Foreskin keratinocyte (primary cell): ENCODE measurements at places on chromosomes 16 and 17.

- no peak for DNase-seq
These were observed 454 bp downstream of the CCDC40 start for GRCh38 chr17:80036715-80037477.

DNA sequence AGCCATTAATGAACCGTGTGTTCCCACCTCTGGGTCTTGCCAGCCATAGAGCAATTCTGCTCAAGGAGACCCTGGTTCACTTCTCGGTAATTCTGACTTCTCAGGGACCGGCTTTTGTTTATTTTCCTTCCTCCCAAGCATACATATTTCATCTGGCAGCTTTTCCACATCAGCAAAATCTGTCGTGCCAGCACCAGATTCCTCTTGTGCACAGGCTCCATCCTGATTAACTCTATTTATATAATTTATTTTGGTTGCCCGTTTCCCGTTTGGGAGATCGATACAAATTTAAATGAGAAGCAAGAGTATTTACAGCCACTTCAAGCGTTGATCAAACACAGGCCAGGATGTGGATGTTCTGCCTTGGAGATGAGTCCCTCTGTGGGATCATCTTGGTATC, 161.9 kb upstream of the XYLT1 start:
- no peak for DNase-seq

- DNase-seq = peak; percentile 95
These were observed 1.0 kb downstream of the GSDMA start for GRCh38 chr17:39963829-39964228.

DNA sequence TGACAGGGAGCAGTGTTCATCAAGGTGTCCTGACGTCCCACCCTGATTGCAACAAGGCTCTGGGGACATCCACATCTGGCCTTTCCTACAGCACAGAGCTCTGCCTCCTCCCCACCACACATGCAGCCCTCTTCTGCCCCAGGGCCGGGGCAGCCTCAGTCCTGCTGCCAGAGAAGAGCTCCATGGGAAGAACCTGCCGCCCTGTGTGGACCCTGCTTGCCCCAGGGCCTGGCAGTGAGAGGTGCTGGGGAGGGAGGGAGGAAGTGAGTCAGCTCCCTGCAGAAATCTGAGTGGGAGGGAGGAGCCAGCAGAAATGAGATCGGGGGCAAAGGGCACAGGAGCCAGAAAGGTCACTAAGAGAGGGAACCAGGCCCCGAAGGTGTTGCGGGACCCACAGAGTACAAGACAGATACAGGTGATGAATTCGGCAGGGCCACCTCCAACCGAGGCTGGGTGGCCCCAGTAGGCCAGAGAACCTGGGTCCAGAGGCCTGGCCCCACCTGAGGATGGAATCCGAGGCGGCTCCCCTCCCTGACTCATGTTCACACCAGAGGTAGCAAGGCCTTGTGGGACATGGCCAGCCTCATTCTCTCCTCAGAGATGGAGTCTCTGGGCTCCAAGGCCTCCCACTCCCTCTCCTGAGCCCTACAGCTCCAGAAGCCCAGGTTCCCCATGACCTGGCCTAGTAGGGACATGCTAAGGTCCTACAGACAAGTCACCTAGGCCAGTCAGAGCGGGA, 24.8 kb downstream of the MYO18A start:
- DNase-seq = peak; percentile 91

GRCh38 chr17:29252101-29252791, 5.6 kb downstream of the CRYBA1 start:
- no peak for DNase-seq

- DNase-seq = no peak
These were observed 28.8 kb upstream of the ACSF3 start for GRCh38 chr16:89064606-89065457.

DNA sequence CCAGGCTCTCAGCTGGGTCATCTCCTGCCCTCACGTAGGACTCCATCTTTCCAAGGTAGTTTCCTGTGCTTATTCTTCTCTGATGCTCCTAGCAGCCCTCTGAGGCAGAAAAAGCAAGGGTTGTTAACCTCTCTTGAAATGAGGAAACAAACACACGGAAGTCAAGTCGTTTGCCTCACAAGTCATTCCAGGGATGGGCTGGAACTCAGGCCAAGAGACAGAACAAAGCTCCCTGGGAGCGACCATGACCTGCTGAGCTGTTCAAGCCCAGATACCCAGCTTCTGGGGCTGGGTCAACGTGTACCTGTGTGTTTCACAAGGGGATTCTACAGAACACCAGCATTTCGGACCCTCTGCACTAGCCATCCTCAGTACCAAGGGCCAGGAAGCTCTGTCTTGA, 28.1 kb downstream of the SRL start:
- DNase-seq = peak; percentile 46

- DNase-seq = no peak
These were observed 50.5 kb upstream of the HAPSTR1 start for GRCh38 chr16:9040800-9041412.

DNA sequence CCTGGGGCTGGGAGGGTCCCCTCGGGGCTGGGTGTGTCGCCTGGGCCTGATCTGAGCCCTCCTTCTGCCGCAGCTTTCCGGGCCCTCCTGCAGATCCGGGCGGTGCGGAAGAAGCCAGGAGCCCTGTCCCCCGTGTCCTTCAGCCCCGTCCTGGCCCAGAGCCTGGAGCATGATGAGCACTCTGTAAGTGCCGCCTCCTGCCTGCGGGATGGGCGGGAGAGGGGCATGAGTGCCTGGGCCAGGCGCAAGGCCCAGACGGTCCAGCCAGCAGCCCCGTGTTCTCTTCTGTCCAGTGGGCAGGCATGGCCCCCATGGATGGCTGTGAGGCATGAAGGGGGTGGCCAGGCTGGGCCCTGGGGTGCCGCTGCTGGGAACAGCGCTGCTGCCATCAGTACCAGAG, 16.0 kb upstream of the NUDT16L1 start:
- no peak for DNase-seq

DNA sequence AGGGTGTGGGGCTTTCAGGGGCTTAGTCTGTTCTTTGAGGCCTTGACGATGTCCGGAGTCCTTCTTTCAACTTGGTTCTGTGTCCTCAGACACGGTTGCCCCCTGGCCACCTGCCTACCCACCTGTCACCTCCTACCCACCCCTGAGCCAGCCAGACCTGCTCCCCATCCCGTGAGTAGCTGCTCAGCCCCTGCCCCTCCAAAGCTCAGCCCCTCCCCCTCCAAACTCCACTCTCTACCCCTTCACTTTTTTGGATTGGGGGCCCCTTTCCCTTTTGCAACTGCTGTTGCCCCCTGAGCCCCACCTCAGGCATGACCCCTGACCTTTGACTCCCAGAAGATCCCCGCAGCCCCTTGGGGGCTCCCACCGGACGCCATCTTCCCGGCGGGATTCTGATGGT, 1.2 kb downstream of the LAT start:
- DNase-seq = no peak

- DNase-seq = no peak
These were observed 695.9 kb upstream of the CDH8 start for GRCh38 chr16:62732092-62732491.

DNA sequence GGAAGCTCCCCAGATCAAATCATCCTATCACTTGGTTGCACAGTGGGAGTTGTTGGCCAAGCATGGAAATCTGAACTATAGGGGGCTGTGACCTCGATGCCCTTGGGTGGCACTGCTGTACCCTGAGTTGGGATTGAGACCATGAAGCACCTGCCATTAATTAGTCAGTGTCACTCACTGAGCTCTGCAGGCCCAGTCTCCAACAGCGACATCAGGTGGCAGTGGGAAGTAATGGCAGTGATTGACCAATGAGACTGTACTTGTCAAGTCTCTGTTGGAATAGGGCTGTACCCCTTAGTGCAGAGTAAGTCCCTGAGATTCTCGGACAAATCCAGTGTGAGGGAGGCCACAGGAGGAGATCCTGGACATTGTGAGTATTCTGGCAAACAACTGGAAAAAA, 118.0 kb upstream of the RPL38 start:
- no peak for DNase-seq

GRCh38 chr16:50841081-50841886, 99.4 kb downstream of the CYLD start:
- DNase-seq = no peak

- no peak for DNase-seq
These were observed 56.1 kb upstream of the MED13 start for GRCh38 chr17:62121025-62121730.

GRCh38 chr16:15640966-15641365, 2.0 kb downstream of the MARF1 start:
- no peak for DNase-seq

DNA sequence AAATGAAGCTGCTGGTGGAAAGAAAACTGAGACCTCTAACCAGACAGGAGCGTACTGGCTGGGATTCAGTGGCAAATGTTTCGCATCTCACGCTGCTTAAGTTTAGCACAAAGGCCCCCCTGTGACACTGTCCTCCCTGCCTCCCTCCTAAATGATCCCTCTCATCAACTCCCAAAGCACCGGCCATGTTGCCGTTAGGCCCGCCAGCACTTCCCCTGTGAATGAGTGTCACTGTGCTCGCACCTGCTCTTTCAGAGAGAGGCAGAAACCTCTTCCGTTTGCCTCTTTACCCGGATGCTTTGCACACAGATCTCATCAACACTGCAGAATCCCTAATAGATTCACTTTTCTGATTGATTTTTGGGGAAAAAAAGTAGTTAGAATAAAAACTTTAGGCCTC, 26.5 kb downstream of the MBTPS1 start:
- DNase-seq = no peak

DNA sequence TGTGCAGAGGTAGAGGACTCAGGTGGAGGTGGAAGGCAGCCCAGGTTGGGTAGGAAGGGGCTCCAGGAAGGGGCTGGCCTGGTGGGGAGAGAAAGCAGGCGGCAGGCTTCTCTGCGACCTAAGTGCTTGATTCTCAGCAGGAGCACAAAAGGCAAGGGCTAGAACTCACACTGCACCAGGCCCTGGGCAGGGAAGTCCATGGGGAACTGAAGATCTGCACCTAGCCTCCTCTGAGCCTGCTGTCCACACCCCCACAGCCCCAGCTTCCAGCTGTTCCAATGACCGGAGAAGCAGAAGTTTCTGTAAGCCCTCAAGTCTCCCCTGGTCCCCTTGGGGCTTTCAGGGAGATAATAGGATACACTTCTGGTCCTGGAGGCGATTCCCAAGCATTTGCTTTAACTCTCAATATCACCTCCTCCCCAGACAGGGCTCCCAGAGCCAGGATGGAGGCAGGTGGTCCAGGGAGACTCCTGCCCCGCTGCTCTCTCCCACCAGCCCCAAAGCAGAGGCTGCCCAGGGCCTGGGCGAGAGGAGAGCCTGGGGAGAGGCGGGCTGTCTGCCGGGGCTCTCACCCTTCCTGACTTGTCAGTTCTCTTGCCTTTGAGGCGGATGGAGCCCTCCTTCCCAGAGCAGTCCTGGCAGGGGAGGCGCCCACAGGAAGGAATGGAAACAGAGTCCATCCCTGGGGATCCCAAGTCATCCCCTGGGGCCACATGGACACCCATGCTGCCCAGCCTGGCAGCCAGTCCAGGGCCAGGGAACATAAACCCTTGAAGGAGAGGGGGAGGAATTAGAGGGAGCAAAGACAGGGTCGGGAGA, 126.0 kb downstream of the RBFOX3 start:
- no peak for DNase-seq

DNA sequence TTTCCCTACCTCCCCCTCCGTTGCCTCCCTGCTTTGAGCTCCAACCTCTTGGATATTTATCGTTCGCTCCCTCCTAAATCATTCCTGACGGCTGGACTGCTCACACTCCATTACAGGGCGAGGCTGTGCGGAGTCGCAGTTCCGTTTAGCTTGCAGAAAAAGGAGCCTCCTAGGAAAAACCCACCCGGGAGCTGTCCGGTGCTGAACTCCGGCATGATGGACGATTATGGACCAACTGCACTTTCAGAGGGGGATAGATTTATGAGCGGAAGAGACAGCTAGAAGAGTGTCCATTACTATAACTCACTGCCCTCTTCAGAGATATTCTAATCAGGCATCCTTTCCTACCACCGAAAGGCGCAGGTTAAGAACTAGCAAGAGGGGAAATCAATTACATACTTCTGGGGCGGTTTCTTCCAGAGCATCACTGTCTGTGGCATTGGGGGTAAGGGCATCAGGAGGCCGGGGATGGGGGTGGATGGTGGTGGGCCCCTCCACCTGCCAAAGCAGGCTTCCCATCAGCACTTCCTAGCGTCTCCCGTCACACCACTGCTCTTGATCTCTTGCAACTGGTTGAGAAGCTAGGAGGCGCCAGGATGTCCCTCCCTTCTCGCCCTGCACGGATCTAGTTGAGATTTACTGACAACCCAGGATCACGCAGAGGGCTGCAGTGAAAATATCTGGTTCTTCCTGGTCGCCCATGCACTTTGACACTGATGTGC, 251.2 kb downstream of the ENGASE start:
- no peak for DNase-seq
